ENCODE measurements at places on chromosomes 2 and 18. TPM values are rescaled to one million over a fixed set of nuclear protein-coding genes. Genes with fewer than 3 reads are reported as not detected.

GRCh38 chr18:79010802-79011201 lies 31.2 kb downstream of the SALL3 start:
- DNase-seq = no peak

DNA sequence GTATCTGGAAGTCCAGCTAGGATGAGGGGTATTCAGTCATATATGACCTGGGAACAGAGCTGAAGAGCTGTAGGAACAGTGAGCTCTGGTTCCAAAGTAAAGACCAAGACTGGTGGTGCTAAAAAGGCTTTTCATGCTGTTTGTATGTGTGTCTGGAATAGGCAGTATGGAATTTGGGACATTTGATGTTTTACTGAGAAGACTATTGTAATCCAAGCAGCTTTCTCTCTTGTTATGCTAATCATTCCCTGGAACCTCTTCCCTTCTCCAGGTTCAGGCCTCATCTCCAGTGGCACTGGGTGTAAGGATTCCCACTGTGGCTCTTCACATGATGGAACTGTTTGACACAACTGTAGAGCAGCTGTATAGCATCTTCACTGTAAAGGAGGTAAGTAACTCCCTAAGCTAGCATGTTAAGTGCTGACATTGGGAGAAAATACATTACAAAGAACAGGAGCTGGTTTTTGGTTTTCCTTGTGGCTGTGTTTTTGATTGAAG lies 23.3 kb downstream of the C2orf74 start:
- peak; percentile 57 for DNase-seq

GRCh38 chr2:188369365-188369764 lies 77.7 kb downstream of the GULP1 start:
- no peak for DNase-seq

DNA sequence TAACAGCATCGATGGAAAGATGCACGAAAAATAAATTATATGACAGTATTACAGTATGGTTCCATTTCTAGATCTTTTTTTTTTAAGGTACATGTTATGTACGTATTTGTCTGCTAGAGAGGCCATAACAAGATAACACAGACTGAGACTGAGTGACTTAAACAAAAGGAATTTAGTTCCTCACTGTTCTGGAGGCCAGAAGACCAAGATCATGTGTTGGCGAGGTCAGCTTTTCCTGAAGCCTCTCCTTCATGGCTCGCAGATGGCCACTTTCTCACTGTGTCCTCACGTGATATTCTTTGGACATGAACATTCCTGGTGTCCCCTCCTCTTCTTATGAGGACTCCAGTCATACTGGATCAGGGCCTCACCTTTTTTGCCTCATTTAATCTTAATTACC lies 177.4 kb downstream of the CAPN13 start:
- no peak for DNase-seq

- no peak for DNase-seq
Measured at GRCh38 chr2:206105541-206105940, 19.6 kb upstream of the INO80D start.

DNA sequence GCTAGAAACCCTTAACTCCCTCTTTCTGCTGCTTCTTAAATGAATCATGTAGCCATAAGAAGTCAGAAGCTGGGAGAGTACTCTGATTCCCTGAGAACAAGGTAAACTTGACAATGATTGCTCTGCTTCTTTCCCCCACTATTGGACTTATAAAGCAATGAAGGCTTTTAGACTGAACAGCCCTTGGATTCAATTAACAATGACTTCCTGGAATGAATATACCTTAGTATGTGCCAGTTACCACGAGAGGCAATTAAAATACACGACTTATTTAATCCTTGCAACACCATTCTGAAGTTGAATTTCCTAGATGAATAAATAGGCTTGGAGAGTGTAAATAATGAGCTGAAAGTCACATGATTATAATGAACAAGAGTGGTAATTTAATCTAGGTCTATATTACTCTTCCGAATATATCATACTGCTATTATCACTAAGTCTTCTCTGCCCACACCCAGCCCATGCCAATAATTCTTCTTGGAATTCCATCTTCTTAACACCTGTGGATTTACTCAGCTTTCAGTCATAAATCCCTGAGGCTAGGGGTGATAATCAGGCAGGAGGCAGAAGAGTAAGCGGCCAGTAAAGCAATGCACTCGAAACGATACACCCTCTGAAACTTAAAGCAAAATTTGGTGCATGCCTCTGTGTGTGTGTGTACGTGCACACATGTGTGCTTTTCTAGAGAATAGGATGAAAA lies 170.2 kb downstream of the ATAD2B start:
- no peak for DNase-seq

GRCh38 chr2:10341193-10341592 lies 38.5 kb downstream of the HPCAL1 start:
- no peak for DNase-seq

DNA sequence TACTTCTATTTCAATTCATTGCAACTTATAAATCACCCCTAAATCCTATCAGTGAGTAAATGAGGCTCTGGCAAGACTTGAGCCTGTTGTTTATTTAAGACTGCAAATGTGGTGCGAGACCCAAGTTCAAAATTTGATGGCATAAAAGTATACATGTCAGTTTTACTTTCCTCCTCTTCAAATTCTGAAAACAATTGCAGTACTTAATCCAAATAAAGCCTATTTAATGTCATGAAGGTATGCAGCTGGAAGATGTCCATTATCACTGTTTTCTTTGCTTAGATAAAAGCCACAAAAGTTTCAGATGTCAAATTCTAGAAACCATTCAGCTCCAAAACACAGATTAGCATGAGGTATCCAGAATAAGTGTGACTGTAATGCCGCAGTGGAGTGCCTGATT lies 3.3 kb downstream of the APCDD1 start:
- no peak for DNase-seq

- DNase-seq = no peak
Measured at GRCh38 chr18:64271246-64271645, 122.4 kb upstream of the LINC00305 start.

GRCh38 chr18:60100778-60101177 lies 201.0 kb downstream of the PMAIP1 start:
- DNase-seq = no peak

GRCh38 chr18:76922107-76922506 lies 99.8 kb downstream of the ZNF236 start:
- no peak for DNase-seq

DNA sequence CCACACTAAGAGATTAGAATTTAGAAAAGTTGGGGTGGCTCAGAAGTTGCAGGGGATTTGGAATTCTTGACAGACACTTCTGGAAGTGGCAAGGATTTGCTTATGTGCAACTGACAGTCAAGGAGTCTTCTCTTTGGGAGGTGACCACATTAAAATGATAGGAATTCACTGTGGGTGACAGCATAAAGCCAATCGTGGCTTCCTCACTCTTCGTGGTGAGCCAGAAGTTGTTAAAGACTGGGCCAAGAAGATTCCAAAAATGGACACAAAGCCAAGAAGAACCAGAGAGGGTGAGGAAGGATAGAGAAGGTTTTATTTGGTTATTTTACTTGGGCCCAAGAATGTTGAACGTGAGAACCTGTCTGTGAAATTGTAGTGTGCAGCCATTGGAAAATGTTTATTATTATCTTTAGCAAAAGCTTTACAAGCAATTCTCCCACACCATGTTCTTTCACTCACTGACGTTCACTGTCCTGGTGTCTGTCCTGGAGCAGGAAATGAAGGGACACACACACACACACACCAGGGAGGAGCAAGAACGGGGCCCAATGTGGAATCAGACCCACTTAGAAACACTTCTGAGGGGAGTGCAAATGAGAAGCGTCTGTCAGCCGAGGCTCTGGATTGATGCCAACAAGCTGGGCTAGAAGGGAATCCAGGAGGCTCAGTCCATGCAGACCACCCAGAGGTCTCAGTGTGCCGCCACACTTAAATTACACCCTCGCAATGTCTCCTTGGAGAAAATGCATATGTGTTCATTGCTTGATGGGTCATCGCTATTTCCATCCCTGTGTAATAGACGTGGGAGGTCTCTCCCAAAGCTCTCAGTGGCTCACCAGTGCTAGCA lies 37.2 kb downstream of the STEAP3 start:
- no peak for DNase-seq

DNA sequence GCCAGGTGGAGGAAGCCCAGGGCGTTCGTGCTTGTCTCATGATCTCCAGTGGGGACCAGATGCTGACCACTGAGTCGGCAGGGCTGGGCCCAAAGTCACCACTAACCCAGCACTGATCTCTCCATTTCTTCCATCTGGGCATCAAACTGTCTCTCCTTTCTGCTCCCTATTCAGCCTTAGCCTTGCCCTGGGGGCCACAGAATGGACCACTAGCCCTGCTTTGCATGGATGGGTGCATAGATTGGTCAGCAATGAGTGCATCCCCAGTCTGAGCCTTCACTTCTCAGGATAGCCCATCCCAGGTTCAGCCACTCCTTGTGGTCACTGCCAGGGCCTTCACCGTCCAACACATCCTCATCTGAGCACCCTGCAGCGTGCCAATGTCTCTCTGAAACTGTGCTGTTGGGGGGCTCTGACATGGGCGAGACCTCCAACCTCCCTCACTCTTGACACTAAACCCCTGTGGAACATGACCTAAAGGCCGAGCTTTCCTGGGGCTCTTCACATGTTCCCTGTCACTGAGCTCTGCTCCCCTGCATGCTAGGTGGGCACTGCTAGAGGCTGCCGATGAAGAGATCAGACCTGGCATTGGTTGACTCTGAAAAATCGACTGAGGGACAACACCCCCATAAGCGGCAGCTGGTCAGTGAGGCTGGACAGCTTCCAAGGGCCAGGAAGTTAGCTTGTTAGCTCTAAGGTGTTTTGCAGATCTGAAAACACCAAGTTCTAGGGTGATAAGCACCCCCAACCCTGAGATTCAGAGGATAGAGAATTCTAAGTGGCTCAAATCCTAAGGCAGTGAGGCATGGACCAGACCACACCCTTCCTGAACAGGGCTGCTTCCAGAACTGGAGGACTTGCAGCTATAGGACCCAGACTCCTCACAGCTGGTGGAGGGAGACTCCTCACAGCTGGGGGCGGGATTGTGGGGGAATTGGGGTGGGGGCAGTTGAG lies 61.7 kb downstream of the HS1BP3 start:
- no peak for DNase-seq

DNA sequence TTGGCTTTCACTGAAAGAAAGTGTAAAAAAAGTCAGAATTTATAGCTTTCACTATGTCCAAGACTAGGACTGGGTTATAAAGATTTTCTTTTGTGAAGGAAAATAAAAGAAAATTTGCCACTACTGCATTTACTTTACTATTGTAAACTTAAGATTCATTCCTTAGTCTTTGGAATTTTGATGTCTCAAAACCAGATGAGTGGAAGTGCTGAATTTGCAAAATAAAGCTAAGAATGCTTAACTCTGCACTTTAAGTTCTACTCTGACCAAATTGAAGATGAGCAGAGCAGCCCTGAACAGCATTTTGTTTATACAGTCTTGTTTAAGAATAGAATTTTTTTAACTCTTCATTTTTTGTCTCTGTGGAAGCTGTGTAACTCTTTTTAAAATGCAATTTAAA lies 102.4 kb downstream of the ICA1L start:
- DNase-seq = no peak

DNA sequence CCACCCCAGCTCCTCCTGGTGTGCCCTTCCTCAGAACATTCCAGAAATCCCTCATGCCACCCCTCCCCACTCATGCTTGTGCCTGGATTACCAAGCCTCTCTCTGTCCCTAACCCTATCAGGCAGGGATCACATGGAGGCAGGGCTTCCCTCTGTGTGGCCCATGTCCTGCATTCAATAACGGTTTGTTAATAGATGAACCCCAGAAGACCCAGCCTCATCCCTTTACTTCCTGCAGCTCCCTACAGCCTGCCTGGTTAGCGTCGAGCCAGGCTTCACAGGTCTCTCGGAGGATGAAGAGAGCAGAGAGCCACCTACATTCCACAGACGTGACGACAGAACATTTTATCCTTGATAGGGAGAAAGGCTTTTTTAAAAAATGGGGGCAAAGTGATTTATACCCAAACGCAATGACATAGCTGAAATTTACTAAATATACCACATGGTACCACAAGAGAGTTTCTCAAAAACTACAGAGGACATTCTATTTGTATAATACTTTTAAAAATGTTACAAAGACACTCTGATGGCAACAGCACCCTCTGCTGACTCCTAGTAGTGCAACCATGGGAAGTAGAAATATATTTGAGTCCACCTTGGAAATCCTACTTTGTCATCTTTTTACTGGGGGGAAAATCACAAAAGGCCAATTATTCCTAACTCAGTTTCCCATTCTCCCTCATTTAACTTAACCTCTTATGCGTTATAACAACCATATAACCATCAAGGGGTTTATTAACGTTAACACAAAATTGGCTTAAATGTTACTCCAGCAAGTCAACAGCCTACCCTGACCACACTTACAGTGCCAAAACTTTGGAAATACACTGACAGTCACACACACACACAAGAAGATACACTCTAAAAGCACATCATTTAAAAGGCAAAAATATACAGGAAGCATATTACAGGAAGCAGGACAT lies 30.7 kb downstream of the FBXO15 start:
- DNase-seq = peak; percentile 75

DNA sequence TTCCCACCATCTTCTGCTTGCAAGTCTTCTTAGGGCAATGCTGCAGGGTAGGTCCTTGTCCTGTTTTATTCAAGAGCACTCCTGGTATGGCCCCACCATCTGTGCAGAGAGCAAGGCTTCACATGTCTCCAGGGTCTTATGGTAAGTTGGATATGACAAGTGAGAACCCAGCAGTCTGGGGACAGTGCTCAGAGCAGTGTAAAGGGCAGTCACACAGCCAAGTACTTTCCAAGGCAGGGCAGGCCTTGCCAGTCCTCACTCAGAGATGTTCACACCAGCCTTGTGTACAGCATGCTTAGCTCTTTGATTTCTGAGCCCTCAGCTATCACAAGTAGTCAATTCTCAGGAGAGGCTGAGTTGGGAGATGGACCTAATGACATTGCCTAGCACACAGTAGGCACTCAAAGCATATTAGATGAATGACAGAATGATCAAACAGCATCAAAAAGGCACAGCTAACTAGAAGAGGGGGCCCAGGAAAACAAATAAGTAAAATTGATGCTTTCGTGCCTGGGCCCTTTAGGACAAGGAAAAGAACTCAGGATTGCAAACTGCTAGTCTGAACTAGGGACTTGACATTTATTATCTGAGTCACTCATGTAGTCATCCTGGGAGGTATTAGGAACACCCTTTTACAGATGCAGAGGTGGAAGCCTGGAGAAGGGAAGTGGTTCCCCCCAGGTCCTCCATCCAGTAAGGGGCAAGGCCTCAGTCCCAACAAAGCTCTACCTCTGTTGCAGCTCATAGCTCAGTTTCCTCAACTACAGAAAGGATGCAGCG lies 86.7 kb upstream of the CTAGE1 start:
- DNase-seq = no peak

GRCh38 chr18:75880925-75881504 lies 453.5 kb upstream of the SMIM21 start:
- DNase-seq = no peak

TWSG1 gene
- 93.8 TPM for total RNA-seq

BOLL gene
- total RNA-seq = not detected
